Endothelial cell of umbilical vein (primary cell): ENCODE measurements at places on chromosomes 12 and 14.
A peak's percentile ranks its signal among the peaks of the same experiment; 100 is the strongest.

- no peak overlapping the region for H3K27ac ChIP-seq
- H3K27me3 ChIP-seq = peaks cover 78% of the 10 kb centered on the region
- no peak for DNase-seq
- H3K4me3 ChIP-seq = no peak overlapping the region
- no peaks in the 10 kb centered on the region for H3K4me1 ChIP-seq
Observed at GRCh38 chr12:113476176-113476986, 4.7 kb upstream of the LHX5 start.

- DNase-seq = peak; percentile 78
- no peaks in the 10 kb centered on the region for H3K36me3 ChIP-seq
- H3K4me3 ChIP-seq = no peak overlapping the region
- no peak overlapping the region for H3K27ac ChIP-seq
Observed at GRCh38 chr14:67666750-67667449, 7.5 kb downstream of the VTI1B start.

GRCh38 chr12:88985631-88986030, 366.7 kb downstream of the DUSP6 start:
- H3K27me3 ChIP-seq = no peaks in the 10 kb centered on the region
- no peaks in the 10 kb centered on the region for H3K36me3 ChIP-seq
- no peak overlapping the region for H3K27ac ChIP-seq
- no peak for DNase-seq
- H3K4me3 ChIP-seq = no peak overlapping the region

DNA sequence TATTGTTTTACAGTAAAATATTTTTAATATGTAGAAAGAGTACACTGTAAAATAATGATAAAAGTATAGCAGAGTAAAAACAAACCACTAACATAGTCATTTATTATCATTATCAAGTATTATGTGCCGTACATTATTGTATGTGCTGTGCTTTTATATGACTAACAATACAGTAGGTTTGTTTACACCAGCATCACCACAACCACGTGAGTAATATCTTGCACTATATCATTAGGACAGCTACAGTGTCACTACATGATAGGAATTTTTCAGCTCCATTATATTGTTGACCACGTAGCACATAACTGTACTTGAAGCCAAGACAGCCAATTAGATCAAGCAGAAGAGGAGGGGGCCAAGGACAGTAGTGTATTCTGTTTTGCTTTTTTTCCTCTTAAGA, 415.4 kb downstream of the RAD51B start:
- no peak overlapping the region for H3K4me3 ChIP-seq
- no peaks in the 10 kb centered on the region for H3K27me3 ChIP-seq
- no peak overlapping the region for H3K27ac ChIP-seq
- no peak for DNase-seq

GRCh38 chr12:49827401-49828099, 663 bp downstream of the NCKAP5L start:
- peak overlapping the region; percentile 72 for H3K4me3 ChIP-seq
- DNase-seq = peak; percentile 59
- no peaks in the 10 kb centered on the region for H3K27me3 ChIP-seq

- peaks cover 41% of the 10 kb centered on the region for H3K4me1 ChIP-seq
- no peaks in the 10 kb centered on the region for H3K27me3 ChIP-seq
- no peak overlapping the region for H3K4me3 ChIP-seq
- H3K36me3 ChIP-seq = no peaks in the 10 kb centered on the region
Observed at GRCh38 chr12:29245246-29245645, 96.2 kb downstream of the FAR2 start.

GRCh38 chr12:57891542-57892228, 45.2 kb upstream of the CTDSP2 start:
- H3K27me3 ChIP-seq = no peaks in the 10 kb centered on the region
- no peak overlapping the region for H3K27ac ChIP-seq
- peaks cover 33% of the 10 kb centered on the region for H3K4me1 ChIP-seq
- H3K36me3 ChIP-seq = no peaks in the 10 kb centered on the region
- no peak for DNase-seq
- H3K4me3 ChIP-seq = no peak overlapping the region

DNA sequence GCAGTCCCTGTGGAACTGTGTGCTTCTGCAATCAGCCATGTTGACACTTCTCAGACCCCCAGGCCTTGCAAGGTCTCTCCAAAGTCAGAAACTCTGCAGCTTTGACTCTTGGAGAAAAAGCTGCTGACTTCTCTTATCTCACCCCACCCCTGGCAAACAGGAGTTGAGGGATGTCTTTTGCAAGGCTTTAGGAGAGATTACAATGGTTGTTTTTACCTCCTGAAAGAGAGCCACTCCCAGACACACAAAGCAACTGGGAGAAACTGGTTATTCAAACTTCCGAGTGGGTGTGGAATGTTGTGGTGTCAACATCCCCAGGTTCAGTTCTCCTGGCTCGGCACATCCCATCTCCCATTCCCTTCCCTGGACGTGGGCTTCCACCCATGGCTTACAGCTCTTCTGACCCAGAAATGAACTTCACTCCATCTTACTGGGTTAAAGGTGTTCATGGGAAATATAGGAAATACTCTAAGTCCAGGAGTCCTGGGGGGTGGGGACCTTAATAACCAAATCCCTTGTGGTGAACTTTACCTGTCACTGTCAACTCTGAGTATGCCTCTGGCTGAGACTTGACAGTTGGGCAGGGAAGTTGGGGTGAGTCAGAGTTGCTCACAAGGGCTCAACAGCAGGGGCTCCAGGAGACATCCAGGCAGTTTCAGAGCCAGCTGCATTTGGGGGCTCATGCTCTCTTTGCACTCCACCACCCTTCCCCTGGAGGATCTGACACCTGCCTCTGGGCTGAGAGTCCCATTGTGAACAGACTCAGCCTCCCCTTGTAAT, 41.9 kb downstream of the CCDC177 start:
- no peak for DNase-seq
- H3K27ac ChIP-seq = no peak overlapping the region
- peaks cover 29% of the 10 kb centered on the region for H3K27me3 ChIP-seq
- H3K4me3 ChIP-seq = no peak overlapping the region
- H3K4me1 ChIP-seq = no peaks in the 10 kb centered on the region

DNA sequence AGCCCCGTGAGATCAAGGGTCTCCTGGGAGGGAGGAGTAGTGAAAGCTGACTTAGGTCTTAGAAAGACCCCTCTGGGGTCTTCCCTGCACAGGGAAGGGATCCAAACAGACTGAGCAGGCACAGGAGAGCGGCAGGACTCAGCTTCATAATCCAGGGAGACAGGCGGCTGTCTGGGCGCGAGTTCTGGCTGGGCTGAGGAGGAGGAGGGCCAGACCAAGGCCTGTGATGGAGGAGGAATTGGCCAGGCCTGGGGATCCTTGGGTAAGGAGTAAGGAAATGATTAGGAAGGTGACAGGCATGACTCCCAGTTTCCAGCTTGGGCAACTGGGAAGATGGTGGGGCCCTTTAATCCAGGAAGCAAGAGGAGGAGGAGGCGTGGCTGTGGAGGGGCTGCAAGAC, 93.1 kb downstream of the DICER1 start:
- no peaks in the 10 kb centered on the region for H3K4me1 ChIP-seq
- no peak for DNase-seq
- no peak overlapping the region for H3K4me3 ChIP-seq
- no peak overlapping the region for H3K27ac ChIP-seq
- no peaks in the 10 kb centered on the region for H3K27me3 ChIP-seq

DNA sequence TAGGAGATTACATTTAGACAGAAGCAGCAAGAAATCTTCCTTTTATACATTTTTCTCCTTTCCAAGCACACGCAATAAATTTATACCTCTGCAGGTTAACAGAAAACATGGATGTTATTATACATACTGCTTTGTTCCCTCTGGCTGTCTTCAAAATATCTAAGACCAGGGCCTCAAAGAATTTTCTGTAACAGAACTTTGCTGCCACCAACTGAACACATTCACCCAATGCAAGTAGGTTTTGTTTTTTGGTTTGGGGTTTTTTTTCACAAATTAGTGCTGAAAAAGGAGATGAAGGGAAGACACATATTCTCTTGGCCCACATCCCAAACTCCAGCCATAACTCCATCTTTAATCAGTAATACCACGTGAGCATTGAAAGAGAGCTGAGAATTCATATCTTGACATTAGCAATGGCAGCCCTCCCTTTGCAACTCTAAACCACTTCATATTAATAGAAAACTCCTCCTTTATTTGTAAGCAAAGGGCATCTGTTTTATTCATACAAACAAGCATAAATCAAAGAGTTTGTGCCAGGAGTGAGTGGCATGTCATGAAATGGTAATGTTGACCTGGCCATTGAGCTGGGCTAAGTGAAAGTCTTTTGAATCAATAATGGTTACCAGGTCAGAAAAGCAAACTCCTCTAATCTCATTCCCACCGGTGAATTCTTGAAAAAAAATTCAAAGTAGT, 150.8 kb upstream of the FSCB start:
- no peaks in the 10 kb centered on the region for H3K36me3 ChIP-seq
- H3K27ac ChIP-seq = no peak overlapping the region
- H3K4me1 ChIP-seq = no peaks in the 10 kb centered on the region
- no peaks in the 10 kb centered on the region for H3K27me3 ChIP-seq
- DNase-seq = no peak
- no peak overlapping the region for H3K4me3 ChIP-seq

- no peaks in the 10 kb centered on the region for H3K36me3 ChIP-seq
- DNase-seq = no peak
- peaks cover 11% of the 10 kb centered on the region for H3K4me1 ChIP-seq
- H3K27me3 ChIP-seq = peaks cover 1% of the 10 kb centered on the region
- no peak overlapping the region for H3K4me3 ChIP-seq
- no peak overlapping the region for H3K27ac ChIP-seq
Observed at GRCh38 chr12:98740751-98741150, 95.7 kb downstream of the APAF1 start.

DNA sequence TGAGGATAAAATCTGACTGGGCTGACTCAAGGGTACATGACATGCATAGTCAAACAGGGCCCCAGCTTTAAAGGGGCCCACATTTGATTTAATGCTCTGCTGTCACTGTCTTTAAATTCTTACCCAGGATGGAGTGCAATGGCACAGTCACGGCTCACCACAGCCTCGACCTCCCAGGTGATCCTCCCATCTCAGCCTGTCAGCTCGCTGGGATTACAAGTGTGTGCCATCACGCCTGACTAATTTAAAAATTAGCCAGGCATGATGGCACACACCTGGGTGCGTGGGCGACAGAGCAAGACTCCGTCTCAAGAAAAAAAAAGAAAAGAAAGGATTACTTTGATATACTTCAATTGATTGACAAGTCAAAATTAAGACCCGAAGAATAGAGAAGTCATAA, 9.2 kb upstream of the PLBD1 start:
- DNase-seq = no peak
- H3K4me3 ChIP-seq = no peak overlapping the region
- no peaks in the 10 kb centered on the region for H3K4me1 ChIP-seq
- H3K36me3 ChIP-seq = no peaks in the 10 kb centered on the region

DNA sequence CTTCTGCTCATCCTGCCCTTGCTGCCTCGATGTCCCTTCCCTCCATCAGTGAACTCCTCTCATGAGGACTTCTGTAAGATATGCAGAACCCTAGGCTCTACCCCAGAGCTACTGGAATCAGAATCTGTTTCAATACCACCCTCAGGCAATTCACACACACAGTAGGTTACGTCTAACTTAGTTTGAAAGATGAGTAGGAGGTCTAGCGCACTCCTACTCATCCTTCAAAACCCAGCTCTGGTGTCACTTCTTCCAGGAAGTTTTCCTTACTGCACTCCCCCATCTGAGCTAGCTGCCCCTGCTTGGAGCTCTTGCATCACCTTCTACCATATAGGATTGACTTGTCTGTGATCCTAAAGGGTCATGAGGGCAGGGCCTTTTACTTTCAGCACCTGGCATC, 56.4 kb upstream of the DICER1 start:
- H3K27ac ChIP-seq = no peak overlapping the region
- no peaks in the 10 kb centered on the region for H3K4me1 ChIP-seq
- no peaks in the 10 kb centered on the region for H3K27me3 ChIP-seq

- H3K4me3 ChIP-seq = no peak overlapping the region
- DNase-seq = no peak
- no peaks in the 10 kb centered on the region for H3K36me3 ChIP-seq
Observed at GRCh38 chr12:109606320-109607028, 32.9 kb downstream of the MVK start.

GRCh38 chr14:76925097-76925441, 98.9 kb downstream of the LRRC74A start:
- peaks cover 5% of the 10 kb centered on the region for H3K4me1 ChIP-seq
- H3K4me3 ChIP-seq = no peak overlapping the region

DNA sequence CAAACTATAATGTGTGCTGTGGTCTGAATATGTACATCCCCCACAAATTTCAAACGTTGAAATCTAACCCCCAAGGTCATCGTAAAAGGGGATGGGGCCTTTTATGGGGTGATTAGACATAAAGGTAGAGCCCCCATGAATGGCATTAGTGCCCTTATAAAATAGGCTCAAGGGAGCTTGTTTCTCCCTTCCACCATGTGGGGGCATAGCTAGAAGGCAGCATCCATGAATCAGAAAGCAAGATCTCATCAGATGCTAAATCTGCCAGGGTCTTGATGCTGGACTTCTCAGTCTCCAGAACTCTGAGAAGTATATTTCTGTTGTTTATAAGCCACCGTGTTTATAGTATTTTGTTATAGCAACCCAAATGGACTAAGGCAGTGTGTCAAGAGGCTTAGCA, 33.4 kb upstream of the IGF1 start:
- H3K4me3 ChIP-seq = no peak overlapping the region
- no peaks in the 10 kb centered on the region for H3K4me1 ChIP-seq
- DNase-seq = no peak

DNA sequence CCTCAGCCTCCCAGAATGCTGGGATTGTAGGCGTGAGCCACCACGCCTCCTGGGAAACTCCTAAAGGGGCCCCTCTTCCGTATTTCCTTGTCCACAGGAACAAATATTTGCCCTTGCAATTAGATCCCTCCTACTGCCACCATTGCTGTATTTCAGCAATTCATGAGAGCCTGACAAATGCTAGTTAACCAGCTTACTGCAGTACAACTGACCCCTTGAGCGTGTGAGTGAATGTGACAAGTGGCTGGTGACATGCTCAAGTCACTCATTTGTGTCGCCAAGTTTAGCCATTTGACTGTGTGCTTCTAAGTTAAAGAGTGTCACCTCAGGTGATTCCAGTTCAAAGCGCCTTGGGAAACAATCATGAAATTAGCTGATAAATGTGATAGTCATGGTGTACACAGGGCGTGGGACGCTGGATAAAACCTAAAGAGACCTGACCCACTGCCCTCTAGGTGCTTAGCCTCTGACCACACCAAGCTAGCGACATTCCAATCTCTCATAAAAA, 56.1 kb upstream of the MAP1LC3B2 start:
- peaks cover 2% of the 10 kb centered on the region for H3K27me3 ChIP-seq
- H3K4me3 ChIP-seq = no peak overlapping the region

- H3K36me3 ChIP-seq = no peaks in the 10 kb centered on the region
- no peaks in the 10 kb centered on the region for H3K4me1 ChIP-seq
- H3K27ac ChIP-seq = no peak overlapping the region
- H3K27me3 ChIP-seq = no peaks in the 10 kb centered on the region
Observed at GRCh38 chr14:106846218-106846617, 1319.8 kb downstream of the TMEM121 start.
